ENCODE measurements at places on chromosomes 1 and 21.

GRCh38 chr1:15573477-15573876 lies 11.4 kb downstream of the AGMAT start:
- DNase-seq: no peak

DNA sequence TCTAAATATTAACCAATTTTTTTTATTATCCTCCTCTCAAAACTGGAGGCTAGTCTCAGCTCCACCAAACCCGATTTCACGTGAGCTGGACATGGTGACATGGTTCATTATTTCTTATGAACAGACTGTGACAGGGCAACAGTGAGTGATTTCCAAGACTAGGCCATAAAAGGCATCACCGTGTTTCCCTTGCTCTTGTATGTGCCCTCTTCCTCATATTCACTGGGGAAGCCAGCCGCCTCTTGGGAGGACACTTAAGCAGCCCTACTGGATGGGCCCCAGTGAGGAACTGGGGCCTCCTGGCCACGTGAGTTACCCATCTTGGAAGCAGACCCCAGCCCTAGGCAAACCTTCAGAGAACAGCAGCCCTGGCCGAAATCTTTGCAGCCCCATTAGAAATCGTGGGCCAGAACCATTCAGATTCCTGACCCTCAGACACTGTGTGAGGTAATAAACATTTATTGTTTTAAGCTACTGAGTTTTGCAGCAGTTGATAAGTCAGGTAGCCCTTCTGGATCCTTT lies 105.0 kb downstream of the GALNT2 start:
- no peak for DNase-seq

DNA sequence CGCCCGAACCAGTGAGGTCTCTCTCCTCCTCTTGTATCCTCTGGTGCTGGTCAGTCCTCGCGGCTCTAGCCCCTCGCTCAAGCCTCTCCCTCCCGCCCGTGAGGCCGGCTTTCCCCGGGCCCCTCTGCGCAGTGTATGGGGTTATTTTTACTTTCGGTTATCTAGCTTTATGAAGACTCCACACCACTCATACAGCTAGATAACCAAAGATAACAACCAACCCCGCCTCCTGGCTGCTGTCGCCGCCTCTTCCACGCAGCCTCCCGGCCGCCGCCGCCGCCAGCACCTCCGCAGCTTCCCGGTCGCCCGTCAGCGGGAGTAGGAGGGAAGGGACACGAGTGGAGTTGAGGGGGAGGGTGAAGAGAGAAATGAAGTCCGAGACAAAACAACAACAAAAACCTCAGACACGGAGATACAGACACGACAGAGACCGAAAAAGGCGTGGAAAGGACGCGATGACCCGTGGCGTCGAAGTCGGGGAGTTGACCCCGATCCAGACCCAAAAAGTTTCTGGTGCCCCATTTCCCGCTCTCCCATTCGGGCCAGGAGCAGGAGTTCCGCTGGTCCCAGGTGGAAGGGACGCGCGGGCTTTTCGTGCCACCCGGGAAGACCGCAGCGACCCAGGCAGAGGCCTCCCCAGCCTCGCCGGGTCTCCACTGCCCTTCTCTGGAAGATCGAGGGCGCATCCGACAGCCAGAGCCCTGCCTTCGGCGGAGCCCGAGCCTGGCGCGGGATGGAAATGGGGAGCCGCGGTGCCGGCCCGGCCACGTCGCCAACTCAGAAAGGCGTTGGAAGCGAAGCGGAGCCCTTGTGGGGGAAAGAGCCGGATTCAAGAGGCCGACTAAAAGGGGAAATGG lies 51.4 kb downstream of the RHBG start:
- peak; percentile 44 for DNase-seq

GRCh38 chr1:176575991-176576390 lies 113.0 kb downstream of the PAPPA2 start:
- no peak for DNase-seq

DNA sequence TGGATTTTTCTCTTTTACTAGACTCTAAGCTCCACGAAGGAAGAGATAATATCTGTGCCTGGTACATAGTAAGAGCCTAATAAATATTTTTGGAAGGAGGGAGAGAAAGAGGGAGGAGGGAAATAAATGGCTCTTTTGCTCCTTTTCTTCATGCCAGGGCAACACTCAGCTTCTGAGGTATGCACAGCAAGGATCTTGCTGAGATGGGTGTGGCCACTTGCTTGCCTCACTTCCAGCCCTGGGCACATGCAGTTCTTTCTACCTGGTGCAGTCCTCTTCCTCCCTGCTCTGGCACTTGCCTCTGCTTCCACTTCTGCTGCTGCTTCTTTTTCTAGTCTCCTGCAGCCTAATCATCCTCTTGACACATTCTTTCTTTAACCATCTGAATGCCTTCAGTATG lies 148.1 kb downstream of the FGGY start:
- DNase-seq: no peak

DNA sequence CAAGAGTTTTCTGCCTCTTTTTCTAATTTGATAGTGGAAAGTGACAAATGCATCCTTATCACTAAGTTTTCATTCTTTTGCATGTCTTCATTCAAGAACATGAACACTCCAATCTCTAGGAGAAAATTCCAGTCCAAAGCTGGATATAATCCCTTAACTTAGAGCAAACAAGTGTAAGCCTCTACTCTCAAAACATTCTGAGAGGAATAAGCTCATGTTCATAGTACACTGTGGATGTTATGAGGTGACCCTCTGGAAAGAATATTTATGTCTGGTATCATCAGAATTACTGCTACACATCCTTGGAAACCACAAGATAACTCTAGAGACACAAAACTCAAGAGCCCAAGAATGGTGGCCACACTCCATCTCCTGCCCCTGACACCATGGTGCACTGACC lies 15.1 kb downstream of the SIPA1L2 start:
- no peak for DNase-seq

DNA sequence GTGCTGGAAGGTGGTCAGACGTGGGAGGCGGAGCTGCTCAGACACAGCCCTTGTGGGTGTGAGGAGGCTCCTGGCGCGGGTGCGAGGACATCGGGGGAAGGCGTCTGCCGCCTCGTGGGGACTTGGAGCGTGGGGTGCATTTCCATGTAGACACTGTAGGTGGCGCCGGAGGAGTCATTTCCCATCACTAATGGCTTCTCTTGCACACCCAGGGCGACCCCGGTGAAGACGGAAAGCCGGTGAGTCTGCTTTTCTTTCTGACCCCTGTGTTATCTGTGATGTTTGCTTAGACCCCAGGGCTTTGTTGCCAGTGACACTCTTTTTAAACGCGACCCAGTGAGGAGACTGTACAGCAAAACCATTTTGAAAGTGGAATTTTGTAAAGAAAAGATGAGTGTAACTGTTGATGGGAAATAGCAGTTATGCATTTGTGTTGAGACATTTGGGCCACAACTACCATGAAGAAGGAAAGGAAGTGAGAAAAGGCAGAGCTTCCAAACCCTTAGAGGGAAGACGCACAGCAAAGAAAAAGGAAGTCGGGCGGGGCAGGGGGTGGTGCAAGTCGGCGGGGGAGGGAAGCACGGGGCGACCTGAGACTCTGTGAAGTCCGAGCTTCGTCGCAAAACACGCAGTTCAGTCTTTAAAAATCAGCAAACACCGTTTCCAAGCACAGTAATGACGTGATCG lies 64.0 kb downstream of the SLC19A1 start:
- peak; percentile 86 for DNase-seq

GRCh38 chr1:58861506-58861905 lies 77.7 kb upstream of the JUN start:
- DNase-seq: no peak

DNA sequence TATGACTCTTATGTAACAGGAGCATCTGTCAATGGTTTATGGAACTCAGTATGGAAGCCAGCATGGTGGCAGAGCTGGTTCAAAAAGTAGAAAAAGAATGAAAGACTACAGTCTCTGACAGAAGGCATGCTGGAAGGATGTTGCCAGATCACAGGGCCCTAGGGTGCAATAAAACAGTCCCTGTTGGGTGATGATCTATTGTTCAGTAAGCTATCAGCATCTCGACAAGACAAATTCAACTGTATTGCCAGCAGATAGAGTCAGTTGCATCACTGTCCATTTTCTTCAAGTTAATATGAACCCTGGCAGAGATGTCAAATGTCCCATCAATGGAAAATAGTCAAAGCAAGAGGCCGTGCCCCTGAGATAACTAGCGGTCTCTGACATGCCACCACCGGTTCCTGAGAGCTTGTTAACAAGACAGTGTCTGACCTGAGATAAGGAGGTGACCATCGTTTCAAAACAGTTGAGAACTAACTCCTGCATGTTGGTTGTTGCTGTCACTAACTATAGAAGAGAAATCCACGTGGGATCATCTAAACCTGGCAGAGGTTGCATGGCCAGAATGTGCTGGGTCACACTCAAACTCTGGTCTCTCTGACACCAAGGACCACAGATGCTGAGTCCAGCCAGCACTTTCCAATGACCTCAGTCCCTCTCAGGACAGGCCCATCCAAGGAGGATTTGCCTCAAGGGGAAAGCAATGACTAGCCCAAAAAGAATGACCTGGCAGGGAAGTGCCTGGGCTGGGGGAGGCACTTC lies 125.9 kb downstream of the RIPK4 start:
- no peak for DNase-seq

DNA sequence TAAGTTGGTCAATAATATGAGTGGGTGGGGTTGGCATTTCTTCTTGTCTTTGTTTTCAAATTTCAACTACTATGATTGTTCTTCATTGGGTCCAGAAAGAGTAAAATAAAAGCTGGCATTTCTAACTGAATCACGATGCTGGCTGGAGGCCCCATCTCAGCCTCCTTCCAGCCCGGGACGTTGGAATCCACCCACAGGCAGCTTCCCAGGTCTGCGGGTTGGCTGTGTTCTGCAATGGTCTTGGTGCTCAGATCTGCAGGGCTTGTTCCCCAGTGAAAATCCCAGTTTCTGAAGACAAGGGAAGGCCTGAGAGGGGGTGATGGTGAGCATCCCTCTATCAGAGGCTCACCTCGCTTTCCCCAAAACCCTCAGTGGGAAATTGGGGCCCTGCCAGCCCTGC lies 54.7 kb upstream of the ARHGEF16 start:
- no peak for DNase-seq

- peak; percentile 27 for DNase-seq
These were observed 111.9 kb upstream of the C21orf91 start for GRCh38 chr21:17931080-17931479.

DNA sequence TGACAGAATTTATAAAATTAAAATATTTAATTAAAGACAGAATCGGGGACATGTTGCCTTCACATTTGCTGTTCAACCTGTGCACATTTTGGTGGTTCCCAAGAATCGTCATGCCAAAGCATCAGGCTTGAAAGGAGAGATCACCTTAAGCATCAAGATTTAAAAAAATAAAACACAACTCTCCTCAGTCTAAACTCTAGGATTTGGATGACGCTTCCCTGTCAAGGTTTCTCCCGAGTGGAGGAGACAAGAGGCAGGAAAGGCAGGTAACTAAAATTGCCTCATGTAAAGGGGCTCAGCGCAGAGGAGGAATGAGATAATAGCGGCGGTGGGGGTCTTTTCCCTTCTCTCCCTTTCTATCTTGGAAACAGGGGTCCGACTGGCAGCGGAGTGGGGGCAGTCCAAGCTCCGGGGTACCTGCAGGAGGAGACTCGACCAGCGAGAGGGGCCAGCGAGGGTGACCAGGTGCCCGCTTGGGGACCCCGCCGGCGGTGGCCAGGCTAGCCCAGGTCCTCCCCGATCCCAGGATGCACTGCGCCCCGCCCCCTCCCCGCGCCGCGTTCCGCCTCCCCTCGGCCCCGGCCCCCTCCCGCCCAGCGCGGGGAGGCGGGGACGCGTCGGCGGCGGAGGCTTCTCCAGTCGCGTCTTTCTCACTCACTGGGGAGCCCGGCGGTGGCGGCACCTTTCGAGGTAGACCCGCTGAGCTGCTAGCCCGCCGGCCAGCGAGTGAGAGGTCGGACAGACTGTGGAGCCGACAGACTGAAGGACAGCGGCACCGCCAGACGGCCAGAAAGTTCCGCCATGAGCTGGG lies at the start of gene FNBP1L:
FNBP1L (plus strand) TSS at position 638 of the 811 bp plus-strand sequence; CDS start at position 802, 164 bp downstream.
- peak; percentile 54 for DNase-seq

Measured in CD4-positive, alpha-beta T cell treated with Interleukin-4 for 1 hour (primary cell).